ENCODE measurements at places on chromosomes 5 and 9.

DNA sequence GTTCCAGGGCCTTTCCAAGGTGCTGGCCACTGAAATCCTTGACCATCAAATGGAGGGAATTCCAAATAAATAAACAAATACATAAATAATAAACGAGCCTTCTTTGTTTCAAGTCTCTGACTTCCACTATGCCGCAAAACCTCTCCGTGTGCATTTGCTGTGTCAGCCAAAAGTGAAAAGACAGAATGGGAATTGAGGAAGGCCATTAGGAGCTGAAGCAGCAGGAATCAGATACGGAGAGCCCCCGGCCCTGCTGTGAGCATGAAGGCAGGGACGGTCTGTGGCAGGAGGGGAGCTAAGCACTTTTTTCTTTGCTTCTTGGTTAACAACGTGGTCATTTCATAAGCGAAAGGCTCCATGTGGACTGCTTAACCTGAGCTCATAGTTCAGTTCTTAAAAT, 26.1 kb downstream of the PLPPR1 start:
- no peak for DNase-seq

DNA sequence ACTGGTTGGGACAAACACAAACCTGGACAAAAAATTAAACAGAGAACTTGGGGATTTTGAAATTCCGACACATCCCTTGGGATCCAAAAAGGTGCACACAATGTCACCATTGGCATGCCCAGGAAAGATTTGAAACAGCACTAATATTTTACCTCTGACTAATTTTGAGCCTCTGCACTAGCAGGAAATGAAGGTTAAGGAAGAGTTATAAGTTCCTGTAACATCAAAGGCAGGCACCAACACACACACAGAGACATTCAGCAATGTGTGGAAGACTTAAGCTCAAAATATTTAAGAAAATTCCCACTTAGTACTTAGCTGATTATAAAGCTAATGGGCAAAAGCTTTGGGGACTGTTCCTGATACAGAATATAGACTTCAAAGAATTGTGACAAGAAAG, 247.0 kb downstream of the CDH9 start:
- no peak for DNase-seq

- DNase-seq, result no peak
Observed at GRCh38 chr9:130782886-130783530, 52.0 kb upstream of the ABL1 start.

- DNase-seq, result no peak
Observed at GRCh38 chr9:113712053-113712452, 164.1 kb upstream of the ZNF618 start.

GRCh38 chr5:40514976-40515375, 164.7 kb upstream of the PTGER4 start:
- no peak for DNase-seq

- no peak for DNase-seq
Observed at GRCh38 chr9:27569406-27569805, 3.9 kb downstream of the C9orf72 start.

DNA sequence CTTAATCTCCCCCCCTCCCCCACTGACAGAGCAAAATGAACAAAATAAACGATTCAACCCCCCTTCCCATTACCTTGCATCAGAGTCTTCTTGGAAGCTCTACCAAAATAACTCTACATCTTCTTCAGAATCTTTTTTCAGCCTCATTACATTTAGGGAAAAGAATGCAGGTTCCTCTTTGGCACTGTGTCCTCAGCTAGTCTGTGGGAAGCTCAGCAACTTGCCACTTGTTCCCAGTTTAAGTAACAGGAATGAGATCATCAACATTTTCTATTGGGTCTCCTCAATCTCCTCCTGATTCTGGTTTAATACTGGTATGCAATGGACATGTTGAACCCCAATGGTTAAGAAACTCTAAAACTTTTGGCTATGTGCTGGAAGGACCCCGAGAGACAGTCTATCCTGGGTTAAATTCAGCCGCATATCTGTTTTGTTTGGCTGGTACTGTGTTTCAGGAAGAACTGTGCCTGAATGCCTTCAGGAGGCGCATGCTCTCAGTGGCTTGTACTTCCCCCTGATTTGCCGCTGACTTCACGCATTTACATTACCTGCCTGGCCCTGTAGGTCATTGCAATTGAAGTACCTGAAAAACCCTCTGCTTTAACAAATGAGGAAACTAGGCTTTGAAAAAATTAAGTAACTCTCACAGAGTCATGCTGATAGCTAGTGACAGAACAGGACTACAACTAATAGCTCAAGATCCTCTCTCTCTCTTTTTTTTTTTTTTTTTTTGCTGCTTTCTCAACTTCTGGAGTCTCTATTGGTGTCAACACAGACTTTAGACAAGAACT, 78.1 kb upstream of the HMHB1 start:
- peak; percentile 52 for DNase-seq

- peak; percentile 83 for DNase-seq
Observed at GRCh38 chr5:157476702-157477408, 16.8 kb downstream of the NIPAL4 start.

GRCh38 chr5:132479111-132479951, 11.2 kb downstream of the IRF1 start:
- DNase-seq, result no peak

DNA sequence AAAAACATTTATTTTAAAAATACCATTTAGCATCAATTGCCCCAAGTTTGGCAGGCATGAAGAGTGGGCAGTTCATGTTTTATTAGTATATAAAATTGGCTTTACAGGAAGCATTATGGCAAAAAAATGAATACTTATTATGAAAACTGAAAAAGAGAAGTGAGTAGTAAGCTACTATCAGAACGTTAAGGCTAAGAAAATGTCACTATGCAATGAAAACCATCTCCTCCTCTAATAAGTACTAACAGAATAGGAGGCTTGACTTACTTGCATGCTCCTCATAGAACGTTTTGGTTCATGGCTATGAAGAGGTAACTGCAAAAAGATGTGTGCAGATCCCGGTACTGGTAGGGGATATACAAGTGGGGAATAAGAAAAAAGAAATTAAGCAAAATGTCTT, 23.6 kb downstream of the TICAM2 start:
- no peak for DNase-seq

GRCh38 chr5:93793159-93793781, 51.9 kb upstream of the POU5F2 start:
- no peak for DNase-seq

DNA sequence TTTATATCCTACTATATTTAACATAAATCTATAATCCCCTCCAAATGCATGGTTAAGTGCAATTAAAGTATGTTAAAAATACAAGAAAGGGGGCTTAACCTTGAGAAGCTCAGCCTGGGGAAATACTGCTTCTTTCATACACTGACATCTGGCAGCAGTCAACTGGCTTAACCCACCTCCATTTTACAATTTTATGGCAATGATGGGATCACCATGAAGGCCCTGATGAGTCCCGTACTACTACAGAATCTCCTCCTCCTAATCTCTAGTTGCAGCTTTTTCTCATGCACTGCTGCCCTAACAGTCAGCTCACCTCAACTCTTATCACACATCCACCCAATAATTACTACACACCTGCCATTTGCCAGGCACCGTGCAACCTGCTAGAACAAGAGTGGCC, 40.9 kb downstream of the ZNF608 start:
- DNase-seq, result no peak

GRCh38 chr9:631596-631995, 209.9 kb upstream of the DMRT1 start:
- no peak for DNase-seq

- no peak for DNase-seq
Observed at GRCh38 chr9:36140086-36141084, 3.9 kb downstream of the GLIPR2 start.

- DNase-seq, result no peak
Observed at GRCh38 chr5:161602736-161603135, 56.2 kb upstream of the GABRB2 start.

- DNase-seq, result no peak
Observed at GRCh38 chr5:43010935-43011315, 29.2 kb downstream of the ANXA2R start.

DNA sequence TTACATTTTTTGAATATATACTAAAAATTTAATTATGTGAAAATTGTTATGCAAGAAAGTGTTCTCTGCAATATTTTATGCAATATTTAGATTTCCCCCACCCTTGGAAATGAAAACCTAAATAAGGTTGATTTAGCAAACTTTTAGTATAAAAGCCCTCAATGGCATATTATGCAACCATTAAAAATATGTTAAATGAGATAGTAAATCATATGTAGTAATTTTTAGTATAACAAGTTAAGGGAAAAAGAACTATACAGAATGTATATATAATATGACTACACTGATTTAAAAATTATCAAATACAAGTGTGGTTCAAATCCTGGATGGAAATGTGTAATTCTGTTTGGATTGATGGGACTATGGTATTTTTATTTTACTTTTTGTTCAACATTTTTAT, 116.9 kb upstream of the MEF2C start:
- DNase-seq, result no peak

DNA sequence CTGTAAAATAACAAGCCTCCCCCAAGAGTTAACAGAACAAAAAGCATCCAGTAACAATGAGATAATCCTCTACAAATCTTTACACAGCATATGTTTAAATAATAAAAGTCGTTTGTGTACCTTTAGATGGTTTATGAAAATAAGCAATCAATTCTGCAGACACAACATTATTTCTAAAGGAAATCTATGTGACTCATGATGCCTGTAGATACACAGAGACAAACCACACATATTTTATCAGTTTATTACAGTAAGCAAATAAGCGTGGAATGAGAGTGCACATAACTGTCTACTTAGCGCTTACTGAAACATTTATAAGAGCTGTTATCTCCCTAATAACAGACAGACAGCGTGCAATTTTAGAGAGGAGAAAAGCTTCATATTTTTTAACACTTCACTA, 243.6 kb downstream of the AP3B1 start:
- peak; percentile 12 for DNase-seq
